ENCODE measurements at places on chromosomes 6 and 20. TPM values are rescaled to one million over a fixed set of nuclear protein-coding genes. Genes with fewer than 3 reads are reported as not detected.

- DNase-seq: no peak
These were observed 10.3 kb upstream of the MYB start for GRCh38 chr6:135170849-135171248.

DNA sequence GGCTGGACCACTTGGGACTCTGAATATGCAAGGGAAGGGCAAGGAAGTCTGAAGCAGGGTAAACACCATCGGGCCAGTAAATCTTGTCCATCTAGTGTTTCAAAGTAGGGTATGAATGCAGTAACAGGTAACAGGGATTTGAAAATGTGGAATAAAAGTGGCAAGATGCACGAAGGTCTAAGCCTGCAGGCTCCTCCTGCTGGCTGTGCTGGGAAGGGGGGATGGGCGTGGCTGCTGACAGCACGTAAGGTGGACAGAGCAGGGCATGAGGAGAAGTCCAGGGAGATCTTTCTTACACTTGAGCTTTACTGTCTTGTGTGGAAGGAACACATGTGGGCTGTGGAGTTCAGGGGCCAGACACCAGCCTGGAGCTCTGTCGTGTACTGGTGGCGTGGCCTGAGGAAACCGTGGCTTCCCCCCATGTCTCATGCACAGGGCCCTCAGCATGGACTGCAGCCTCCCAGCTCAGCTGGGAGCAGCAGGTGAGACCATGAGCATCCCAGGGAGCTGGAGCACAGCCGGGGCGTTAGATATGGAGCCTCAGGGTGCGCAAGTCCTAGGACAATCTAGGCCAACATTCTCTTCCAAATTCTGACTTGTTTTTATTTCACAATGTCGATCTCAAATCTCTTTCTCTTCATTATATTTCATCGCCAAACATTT is 84.5 kb downstream of the SLC22A23 start:
- no peak for DNase-seq

DNA sequence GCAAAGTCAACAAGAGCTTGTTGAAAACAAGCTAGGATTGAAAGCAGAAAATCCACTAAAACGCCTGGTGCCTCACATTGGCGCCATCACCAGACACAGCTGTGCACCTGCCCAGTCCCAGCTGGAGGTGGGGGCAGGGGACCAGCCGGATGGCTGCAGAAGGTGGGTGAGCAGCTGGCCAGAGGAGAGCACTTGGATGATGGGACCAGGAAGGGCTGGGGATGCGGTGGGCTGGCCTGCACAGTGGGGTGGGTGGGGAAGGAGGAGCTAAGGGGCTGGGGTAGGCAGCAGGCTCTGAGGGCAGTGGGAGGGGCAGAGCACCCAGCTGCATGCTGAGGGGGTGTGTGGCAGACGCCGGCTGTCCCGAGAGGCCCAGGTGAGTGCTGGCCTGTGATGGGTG is 7.1 kb downstream of the CABLES2 start:
- DNase-seq: no peak

DNA sequence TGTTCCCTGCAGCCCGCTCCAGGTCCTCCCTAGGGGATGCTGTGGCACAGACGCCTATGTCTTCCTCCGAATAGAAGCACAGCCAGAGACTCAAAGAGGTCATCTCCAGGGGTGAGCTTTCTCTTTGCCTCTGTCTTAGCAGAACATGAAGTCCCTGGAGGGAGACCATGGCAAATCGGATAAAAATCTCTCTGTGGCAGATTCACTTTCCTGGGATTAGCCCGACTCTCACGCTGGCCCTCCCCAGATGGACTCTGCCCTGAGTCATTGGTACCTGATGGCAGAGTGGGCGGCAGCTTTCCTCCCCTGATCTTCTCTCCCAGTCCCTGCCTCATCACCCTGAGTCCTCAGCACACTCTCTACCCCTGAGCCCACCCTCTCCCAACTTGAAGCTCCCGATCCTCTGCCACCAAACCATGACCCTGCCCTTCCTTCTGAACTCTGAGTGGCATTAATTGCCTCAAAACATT is 58.0 kb upstream of the CCDC167 start:
- no peak for DNase-seq

- DNase-seq: no peak
These were observed 24.9 kb upstream of the FUCA2 start for GRCh38 chr6:143536461-143536865.

DNA sequence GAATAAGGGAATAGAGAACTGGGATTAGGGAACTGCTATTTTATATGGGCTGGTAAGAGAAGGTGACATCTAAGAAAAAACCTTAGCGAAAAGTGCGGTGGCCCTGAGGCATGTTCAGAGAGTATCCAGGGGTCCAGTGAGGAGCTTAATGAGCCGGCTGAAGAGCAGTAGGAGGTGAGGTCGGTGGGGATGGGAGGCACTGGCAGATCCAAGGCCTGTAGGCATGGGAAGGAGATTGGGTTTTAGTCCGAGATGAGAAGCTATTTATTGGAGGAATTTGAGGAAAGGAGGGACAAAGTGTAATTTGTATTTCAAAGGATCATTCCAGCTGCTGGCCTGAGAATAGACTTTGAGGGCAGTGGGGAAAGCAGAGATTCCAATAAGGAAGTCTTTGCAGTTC is 123.8 kb downstream of the QKI start:
- DNase-seq: no peak

GRCh38 chr6:97049253-97050011 is 124.9 kb downstream of the KLHL32 start:
- no peak for DNase-seq

DNA sequence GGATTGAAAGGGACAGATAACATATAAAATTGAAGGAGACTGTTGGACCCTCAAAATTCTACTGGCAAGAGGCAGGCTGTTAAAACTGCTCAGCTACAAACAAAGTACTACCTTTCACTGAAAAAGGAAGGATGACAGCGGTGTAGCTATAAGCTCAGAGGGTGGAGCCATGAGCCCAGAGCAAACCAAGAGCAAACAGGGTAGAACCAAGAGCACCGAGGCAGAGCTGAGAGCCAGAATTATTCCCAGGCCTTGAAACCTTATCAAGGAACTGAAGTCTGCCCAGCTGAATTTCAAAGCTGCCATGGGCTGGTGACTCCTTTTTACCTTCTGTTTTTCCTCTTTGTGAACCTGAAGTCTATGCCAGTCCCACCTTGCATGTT is 74.7 kb upstream of the SLC4A11 start:
- no peak for DNase-seq

DNA sequence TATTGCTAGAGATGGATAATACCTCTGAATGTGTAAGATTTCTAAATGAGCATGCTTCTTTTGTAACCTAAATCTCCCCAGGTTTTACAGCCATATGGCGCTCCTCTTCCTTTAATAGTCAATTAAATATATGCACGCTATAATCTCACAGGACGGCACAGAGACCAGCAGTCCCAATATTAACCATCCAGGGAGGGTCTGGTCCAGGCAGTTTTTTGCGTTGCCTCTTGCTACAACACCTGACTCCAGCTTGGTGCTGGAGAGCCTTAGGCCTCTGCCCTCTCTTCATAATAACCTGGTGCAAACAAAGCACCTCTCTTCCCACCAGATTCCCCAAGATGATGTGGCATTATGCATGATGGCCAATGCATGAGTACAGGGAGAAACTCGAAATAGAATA is 183.4 kb downstream of the LY86 start:
- no peak for DNase-seq

- DNase-seq: no peak
These were observed 950 bp downstream of the KCTD20 start for GRCh38 chr6:36443471-36444428.

GRCh38 chr6:144310765-144311164 is 25.6 kb downstream of the UTRN start:
- DNase-seq: no peak

The XKR7 gene
- 0.35 TPM for polyA plus RNA-seq

The FAM184A gene
- 16.1 TPM for polyA plus RNA-seq

The C6orf132 gene
- polyA plus RNA-seq: 4.4 TPM

The RNF182 gene
- polyA plus RNA-seq: 2.8 TPM

The TSPO2 gene
- polyA plus RNA-seq: 0.76 TPM

The LGSN gene
- 1.4 TPM for polyA plus RNA-seq

The PRR18 gene
- 0.12 TPM for polyA plus RNA-seq

The CDYL gene
- polyA plus RNA-seq: 27.7 TPM

The MYMX gene
- 0.62 TPM for polyA plus RNA-seq

The CABLES2 gene
- 10.0 TPM for polyA plus RNA-seq

The RBPJL gene
- not detected for polyA plus RNA-seq

All from left kidney (tissue), 8 donors.